ENCODE measurements at places on chromosomes 16 and 17.

GRCh38 chr16:53282975-53283946, 151.0 kb upstream of the RBL2 start:
- peak; percentile 46 for DNase-seq

DNA sequence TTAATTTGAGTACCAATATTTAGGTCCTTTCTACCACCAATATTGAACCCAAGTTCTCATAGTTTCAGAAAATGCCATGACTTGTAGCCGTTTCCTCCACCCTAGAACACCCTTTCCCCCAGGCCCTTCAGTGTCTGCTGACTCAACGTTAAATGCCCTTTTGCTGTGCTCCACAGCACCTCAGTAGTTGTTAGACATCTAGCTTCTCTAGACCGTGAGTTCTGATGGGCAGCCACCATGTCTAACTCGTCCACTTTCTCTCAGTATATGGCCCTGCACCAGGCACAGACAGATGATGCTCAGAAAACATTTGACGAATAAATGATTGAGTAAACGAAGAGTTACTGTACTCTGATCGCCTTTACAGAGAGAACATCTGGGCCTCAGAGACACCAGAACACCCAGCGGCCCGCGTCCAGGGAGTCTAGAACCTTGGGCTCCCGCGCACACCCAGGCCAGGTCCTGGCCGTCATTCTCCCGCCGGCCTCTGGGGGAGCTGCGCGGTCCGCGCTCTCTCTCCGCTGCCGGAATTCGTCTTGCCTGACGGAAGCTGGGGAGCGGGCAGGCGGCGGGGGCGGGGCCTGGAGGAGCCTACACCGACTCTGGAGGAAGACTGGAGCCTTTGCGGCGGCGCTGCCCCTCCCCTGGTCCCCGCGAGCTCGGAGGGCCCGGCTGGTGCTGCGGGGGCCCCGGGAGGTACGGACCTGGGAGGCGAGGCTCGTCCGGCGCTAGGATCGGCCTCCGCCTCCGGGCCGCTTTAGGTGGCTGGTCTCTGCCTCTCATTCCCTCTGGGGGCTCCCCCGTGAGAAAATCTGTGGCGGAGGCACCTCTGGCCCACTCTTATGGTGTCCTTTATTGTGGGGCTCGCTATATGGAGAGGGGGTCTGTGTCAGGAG, at the start of gene NKIRAS2:
TSS of gene NKIRAS2 (plus strand) at position 582 of the 896 bp plus-strand sequence. CDS start 1,488 bp downstream, outside the sequence.
- peak; percentile 86 for DNase-seq

GRCh38 chr17:8806253-8806925, 7.2 kb upstream of the MFSD6L start:
- no peak for DNase-seq

GRCh38 chr16:28575446-28576109, 21.3 kb downstream of the SULT1A2 start:
- DNase-seq = no peak

DNA sequence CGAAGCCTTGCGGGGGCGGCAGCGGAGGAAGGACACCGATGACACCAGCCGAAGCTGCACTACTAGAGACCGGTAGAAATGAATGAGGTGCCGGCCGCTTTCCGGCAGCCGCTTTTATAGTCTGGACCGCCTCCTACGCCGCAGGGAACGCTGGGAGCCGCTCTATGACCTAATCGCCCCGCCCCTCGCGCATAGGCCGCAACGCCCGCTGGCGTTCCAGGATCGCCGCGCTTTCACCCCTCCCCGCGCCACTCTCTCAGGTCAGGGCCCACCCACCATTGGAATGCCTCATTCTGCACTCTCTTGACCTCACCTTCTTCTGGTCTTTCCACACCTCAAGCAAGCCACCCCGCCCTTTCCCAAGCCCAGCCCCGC, at the start of gene DDX5:
TSS of gene DDX5 (minus strand) at position 89 of the 375 bp plus-strand sequence. CDS start 170 bp downstream, outside the sequence.
- DNase-seq = peak; percentile 97

Measured in hippocampal formation (tissue), 2 donors.